ENCODE measurements at places on chromosomes 6 and 20.

- no peak for DNase-seq
These were observed 1.0 kb upstream of the NXT1 start for GRCh38 chr20:23349338-23350195.

DNA sequence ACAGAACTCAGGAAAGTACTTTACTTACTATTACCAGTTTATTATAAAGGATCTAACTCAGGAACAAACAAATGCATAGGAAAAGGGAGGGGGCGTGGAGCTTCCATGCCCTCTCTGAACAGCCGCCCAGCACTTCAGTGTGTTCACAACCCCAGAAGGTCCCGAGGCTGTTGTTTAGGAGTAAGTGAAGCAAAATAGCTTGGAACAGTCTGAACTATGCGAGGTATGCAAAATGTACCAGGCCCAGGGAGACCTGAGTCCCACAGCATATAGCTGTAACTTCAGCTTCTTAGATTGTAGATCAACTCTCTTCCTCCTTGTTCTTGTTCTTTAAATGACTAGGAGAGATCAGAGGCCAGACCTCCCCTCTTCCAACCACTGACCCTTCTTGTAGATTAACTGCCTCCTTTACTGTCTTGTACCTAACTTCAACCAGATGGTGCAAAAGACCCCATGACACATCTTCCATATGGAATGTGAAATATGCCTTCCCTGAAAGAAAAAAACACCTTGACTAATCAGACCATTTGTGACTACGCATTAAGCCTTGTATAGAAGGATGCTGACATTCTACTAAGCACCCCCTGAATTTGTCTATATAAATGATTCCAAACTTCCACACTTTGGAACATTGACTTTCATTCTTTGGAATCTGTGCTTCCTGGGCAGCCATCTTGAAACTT lies 98.8 kb upstream of the SNX9 start:
- no peak for DNase-seq

GRCh38 chr6:109001291-109001894 lies 93.3 kb downstream of the SESN1 start:
- no peak for DNase-seq

DNA sequence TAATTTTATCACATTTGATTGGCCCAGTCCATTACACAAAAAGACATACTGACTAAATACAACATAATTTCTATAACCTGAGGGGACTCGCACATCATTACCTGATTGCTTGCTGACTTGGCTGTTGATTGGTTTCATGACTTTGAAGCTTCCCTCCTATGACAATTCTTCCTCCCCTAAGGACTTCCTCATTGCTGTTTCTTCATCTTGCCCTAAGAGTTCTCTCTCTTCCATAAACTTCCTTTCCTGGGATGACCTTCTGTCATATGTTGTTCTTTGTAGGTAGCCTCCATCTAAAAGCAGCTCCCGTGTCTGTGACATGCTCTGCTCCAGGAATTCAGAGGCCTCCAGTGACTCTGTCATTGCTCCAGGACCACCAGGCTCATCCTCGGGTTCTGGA lies 22.6 kb downstream of the RSPH3 start:
- no peak for DNase-seq

DNA sequence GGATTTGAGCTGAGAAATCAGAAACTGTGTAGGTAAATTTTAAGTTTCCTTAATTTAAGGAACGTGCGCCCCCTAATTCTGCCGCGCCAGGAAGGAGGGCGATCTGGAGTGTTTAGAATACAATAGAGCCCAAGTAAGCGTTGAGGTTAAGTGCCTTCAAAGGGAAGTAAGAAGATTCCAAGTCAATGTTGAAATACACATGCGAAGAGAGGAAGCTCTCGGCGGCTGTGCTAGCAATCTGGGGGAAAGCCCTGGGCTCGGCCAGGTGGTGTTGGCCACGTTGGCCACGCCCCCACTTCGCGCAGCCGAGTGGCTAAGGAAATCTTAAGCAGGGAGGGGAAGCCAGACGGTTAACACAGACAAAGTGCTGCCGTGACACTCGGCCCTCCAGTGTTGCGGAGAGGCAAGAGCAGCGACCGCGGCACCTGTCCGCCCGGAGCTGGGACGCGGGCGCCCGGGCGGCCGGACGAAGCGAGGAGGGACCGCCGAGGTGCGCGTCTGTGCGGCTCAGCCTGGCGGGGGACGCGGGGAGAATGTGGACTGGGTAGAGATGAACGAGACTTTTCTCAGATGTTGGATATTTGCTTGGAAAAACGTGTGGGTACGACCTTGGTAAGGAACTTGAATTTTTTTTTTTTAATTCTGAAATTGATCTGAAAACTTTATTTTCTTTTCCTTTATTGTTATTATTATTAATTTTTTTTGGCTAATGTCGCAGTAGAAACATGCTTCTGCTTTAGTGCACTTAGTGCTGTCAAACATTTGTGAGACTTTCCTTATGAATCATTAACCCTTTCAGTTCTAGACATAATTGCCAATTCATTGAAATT lies at the start of gene PRDM1:
Gene PRDM1 (plus strand): TSS at position 353 of the 830 bp plus-strand sequence. CDS start 218 bp downstream, at position 571.
- peak; percentile 78 for DNase-seq

DNA sequence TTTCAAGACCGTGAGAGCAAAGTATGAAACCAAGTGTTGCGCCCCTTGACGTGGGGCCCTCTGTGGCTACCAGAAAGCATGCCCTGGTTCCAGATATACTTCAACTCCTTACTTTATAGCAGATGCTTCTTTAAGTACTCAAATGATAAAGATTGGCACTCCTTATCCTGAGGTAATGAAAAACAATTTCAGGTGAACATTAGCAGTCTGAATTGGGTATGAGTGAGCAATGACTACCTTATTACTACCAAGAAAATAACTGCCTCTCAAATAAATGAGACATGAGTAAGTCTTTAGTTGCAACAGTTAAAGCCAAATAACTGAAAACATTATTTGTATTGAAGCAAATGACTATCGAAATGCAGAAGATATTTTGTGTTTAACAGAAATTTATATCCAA lies 408.7 kb downstream of the MMUT start:
- no peak for DNase-seq

- no peak for DNase-seq
These were observed 2.7 kb upstream of the SLC35B2 start for GRCh38 chr6:44260011-44260410.

- no peak for DNase-seq
These were observed 73.0 kb upstream of the HMGN3 start for GRCh38 chr6:79307321-79308036.

DNA sequence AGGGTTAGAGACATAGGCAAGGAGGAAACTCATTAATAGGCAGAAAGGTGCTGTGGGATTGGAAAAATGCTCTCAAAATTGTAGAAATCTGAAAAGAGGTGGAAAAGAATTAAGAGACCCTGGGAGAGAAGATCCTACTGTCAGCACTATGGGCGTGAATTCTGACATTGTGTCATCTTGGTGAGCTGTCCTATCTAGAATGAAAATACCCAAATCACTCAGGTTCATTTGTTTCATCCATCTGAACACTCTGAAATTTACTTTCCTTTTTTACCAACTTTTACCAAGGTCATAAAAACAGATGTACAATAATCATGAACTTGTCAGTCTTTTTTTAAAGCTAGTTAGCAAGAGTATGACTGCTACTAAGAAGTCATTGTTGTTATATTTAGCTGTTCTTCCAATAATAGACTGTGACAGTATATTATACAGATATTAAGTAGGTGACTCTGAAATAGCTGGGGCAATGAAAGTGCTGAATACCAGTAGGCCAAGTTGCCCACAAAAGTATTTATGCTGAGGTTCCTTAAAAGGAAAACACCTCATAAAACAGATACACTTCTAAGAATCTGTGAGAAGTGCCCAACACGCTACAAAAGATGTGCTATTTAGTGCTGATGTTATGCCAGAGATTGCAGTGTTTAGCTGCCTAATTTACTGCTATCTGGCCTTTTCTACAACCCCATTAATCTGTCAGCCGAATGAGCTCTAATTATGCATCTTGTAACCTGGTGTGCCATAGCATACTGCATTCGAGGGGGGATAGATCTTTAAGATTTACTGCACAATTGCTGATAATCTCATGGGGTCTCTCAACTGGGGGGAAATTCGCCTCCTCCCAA lies 217.5 kb upstream of the SUPT3H start:
- DNase-seq, result peak; percentile 48

DNA sequence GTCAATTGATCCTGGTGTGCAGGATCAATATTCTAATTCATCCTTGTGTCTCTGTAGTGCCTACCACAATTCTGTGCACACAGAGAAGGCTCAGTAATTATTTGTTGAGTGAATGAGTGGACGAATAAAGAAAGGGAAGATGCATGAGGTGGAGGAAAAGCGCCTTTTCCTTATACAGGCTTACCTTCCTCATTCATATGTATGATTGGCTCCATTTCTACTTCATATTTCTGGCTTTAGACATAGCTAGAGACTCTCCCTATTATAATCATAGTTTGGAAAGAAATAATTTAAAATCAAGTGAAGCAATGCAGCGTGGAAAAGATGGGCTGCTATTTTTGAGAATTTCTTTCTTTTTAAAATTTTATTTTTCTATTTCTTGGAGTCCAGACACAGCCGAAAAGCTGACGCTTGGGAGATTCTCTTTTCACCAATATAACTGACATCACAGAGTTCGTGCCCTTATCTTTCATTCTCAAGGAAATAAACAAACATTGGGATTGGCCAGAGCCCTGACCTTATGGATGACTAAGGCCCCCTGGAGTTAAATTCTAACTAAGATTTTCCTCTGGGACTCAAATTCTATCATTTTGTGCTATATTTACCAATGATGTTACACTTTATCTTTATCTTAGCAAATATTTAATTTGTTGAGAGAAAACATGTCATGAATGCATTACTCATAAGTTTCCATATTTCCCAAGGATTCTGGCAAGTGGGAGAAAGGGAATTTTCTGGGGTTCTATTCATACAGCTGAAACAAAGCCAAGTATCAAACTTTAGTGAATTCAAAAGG lies 48.1 kb downstream of the PRL start:
- no peak for DNase-seq

- no peak for DNase-seq
These were observed 136.3 kb downstream of the ADGRB3 start for GRCh38 chr6:68771426-68771825.
